ENCODE measurements at places on chromosomes 7 and 10.

GRCh38 chr7:39336442-39336841, 229.8 kb upstream of the YAE1 start:
- DNase-seq: no peak

DNA sequence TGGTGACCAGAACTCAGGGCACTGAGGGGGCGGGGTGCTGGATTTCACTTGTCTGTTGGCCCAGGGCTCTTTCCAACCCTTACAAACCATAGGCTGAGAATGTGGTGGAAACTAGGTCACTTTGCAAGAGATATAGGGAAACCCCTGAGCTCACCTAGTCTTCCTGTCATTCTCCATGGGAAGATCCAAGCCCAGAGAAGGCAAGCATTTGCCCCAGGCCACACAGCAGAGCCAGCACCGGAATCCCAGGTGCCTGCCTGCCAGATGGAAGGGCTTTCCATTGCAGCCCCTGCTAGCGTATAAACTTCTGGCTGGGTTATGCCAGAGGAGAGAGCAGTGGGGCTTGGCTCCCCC, 427 bp downstream of the PYROXD2 start:
- DNase-seq: no peak

- DNase-seq: no peak
Measured at GRCh38 chr7:75689246-75690099, 49.3 kb downstream of the HIP1 start.

GRCh38 chr10:132585732-132586722, 48.4 kb downstream of the INPP5A start:
- DNase-seq: no peak

DNA sequence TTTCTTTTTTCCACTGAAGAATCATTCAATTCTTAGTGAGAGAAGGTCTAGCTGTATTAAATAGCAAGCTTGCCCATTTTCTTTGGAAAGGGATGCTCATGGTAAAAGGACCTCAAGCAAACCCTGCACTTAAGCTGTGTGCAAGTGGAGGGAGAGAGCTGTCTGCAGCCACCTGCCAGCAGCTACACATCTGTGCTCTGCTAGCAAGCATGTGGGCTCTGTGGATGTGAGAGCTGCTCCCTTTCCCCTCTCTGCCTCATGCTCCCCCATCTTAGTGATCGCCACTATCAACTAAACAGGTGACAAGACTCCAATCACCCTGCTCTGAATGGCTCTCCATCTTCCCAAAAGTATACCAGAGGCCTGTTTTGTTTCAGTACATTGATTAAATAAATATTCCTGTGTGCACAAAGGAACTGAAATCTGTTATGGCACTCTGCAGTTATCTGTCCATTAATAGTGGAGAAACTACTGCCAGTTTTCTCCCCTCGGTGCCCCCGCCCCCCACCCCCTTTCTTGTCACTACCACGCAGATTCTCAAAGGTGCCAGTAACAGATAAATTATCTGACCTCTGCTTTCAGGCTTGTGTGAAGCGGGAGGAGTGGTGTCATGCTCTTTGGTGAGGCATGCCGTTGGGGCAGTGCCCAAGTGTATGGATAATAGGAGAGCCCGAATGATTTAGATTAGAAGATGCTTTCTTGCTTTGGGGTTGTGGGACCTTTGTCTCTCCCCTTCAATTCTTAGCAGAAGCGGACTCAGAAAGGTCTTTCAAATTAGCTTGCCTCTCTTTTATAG, 26.4 kb downstream of the AUTS2 start:
- DNase-seq: no peak

GRCh38 chr10:43249151-43249961, 17.5 kb downstream of the RASGEF1A start:
- no peak for DNase-seq

DNA sequence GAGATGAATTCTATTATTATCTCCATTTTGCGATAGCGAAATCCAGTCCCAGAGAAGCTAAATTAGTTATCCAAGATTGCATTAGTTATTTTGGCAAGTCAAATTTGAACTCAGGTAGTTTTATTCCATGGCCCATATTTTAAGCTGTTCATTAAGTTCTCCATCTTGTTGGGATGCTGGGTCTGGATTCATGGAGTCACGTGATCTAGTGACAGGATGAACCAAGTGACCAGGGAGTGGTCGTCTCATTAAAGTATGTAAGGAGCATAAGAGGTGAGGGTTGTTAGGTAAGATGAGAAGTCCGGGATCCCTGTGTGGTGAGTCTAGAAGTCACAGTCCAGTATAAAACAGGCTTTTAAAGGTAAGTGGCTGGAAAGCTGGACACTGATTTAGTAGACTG, 740.5 kb downstream of the PCDH15 start:
- DNase-seq: no peak

GRCh38 chr10:3411044-3411443, 238.5 kb upstream of the PITRM1 start:
- no peak for DNase-seq

- DNase-seq: no peak
Measured at GRCh38 chr7:39043531-39043930, 65.8 kb downstream of the POU6F2 start.

DNA sequence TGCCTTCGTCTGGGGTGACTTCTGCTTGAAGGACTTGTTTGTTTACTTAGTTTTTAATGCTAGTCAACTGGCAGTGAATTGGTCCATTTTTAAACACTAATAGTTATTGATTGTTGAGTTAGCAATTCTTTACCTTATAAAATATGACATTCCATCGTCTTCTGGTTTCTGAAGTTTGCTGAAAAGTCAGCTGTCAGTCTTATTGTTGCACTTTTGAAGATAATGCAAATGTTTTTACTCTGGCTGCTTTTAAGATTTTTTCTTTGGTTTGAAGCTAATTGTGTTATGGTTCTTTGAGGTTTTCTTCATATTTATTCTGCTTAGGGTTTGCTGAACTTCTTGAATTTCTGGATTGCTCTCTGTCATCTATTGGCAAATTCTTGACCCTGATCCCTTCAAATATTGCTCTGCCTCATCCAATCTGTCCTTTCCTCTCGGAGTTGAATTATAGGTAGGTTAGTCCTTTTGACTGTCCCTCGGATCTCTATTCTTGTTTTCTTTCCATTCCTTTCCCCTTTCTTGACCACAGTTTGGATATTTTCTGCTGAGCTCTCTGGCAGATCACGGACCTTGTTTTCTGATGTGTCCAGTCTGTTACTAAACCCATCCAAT, 24.2 kb downstream of the MGMT start:
- no peak for DNase-seq

DNA sequence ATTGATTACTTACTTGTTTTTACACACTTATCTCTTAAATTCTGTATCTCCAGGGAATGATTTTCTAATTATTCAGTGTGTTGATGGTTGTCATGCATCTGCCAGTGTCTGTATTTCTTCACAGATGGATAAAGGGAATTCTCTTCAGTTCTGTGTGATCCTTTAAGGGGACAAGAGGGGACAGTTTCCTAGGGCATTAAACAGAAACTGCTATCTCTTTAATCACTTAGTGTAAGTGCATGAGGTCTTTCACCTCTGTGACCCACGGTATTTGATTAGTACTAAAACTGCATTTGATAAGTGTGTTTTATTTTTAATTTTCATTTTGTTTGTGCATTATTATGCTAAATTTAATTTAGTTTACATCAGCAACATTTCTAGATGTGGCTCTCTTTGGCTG, 26.6 kb upstream of the SEMA3D start:
- DNase-seq: no peak

DNA sequence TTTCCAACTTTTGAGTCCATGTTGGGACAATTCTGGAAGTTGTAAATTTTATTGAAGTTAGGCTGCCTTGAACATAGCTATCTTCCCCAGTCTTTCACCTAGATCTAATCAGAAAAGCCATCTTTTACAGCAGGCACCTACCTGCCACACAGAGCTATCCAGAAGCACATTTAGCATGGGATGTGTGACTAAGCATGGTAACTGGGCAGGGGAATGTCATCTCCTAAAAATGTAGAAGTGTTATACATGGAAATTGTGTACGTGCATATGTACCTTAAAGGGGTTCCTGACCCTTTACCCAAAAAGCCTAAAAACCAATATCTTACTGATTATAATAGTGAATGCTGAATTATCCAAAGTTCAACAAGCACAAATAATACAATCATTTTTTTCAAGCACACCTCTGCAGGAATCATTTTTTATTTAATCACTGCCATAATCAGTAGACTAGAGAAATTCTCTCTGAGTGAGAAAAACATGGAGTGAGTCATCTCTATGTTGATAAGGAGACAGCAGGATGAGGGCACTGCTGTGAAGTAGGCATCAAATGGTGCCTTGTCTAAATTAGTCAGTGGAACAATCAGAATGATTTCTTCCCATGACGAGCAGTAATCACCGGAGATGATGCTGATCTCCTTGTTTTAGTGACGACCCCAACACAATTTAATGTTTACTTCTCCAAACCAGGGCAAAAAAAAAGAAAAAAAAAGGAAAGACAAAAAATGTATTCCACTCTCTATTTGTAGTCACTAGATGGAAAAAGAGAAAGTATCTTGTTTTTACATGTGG, 75.9 kb downstream of the SORBS1 start:
- DNase-seq: no peak

DNA sequence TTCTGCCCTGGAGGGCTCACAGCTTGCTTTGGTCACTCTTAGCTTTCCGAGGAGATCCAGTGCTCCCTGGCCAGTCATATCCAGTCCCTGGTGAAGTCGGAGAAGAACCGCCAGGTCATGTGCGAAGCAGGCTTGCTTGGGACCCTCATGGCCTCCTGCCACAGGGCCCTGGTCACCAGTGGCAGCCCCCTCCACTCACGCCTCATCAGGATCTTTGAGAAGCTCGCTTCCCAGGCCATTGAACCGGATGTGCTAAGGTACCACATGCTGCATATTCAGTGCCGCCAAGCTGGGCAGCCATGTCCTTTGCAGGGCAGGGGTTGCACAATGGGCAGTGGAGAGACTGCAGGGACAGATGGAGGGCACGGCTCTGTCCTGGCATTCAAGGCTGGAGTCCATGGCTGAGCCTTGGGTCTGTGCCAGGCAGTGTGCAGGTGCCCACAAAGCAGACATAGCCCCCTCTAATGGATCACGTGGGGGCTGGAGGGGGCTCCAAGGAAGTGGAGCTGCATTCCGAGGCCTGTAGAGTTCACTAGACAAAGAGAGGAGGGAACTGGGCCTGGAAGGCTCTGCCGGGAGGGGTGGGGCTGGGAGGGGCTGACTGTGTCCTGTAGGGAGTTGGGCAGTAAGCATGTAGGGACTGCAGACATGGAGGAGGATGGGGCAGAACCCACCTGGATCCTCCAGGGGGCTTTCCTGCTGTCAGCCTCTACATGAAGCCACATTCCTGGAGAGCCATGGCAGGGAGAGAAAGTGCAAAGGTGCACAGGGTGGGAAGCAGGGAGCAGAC, 89.9 kb downstream of the WDFY4 start:
- no peak for DNase-seq

DNA sequence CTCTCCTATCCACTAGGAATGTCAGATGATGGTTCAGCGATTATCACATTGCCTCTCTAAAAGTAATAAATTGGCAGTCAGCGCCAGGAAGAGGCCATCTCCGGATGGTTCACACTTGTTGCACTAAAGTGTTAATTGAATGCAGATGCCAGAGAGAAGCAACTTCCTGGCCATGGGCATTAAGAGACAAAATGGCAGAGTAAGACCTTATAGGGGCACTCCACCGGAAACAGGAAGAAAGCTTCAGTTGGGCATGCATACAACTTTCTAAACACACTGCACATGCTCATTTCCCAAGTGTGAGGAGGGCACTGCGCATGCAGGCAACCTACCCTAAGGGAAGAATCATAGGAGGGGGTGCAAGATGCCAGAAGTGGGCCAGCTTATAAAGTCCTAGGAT, 71.7 kb upstream of the AUTS2 start:
- no peak for DNase-seq

- DNase-seq: no peak
Measured at GRCh38 chr7:39882148-39882784, 67.8 kb upstream of the CDK13 start.

DNA sequence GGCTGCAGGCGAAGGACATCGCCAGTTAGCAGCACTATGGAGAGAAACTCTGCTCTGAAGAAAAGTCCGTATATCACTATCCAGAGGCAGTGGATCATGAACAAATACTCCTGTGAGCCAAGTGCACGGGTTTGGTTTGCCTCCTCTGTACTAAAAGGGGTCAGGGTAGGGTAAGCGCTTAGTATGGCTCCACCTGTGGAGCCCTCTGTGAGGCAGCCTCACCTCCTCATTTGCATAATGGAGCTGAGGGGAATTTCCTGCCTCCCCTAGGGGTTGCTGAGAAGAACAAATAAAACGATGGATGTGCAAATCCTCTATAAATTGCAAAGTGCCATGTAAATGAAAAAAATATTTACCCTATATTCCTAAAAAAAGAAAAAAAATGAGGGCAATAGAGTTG, 63.4 kb downstream of the GPR26 start:
- DNase-seq: no peak

GRCh38 chr10:110967645-110968044, 48.2 kb downstream of the SHOC2 start:
- DNase-seq: no peak

GRCh38 chr7:44967571-44968446, 11.0 kb downstream of the MYO1G start:
- no peak for DNase-seq

GRCh38 chr7:146355216-146355615, 238.6 kb downstream of the CNTNAP2 start:
- no peak for DNase-seq

DNA sequence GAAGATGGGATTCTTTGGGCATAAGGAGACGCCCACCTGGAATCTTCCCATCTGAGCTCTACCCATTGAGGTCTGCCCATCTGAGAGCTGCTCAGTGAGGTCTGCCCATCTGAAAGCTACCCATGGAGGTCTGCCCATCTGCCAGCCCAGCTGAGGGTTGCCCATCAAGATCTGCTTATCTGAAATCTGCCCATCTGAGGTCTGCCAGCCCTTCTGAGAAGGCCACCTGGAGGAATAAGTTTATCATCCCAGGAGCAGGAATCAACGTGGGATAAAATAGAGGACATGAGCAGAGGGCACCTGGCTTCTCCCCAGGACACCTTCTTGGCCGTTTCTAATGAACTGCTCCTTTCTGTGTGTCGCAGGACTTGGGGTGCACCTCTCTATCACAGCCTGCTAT, 35.3 kb upstream of the PDZD8 start:
- DNase-seq: no peak

DNA sequence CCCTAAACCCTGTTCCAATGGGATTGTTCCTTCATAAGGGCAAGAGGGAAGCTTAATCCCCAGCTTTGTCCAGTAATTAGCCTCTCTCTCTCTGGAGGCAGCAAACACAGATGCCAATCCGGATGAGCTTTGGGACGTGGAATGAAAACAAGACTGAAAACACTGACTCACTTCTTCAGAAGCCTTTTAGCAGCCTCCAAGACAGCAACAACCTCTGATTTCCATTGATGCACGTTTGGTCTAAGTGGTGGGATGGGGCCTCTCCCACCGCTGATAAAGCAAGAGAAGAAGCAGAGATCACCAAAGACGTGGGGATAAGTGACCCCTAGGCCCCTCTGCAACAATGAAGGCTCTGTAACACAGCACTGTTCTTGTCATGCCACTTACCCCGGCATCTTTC, 5.8 kb upstream of the GFRA1 start:
- DNase-seq: no peak

GRCh38 chr10:61067671-61068336, 123.8 kb upstream of the RHOBTB1 start:
- DNase-seq: no peak

GRCh38 chr10:34886906-34887642, 72.0 kb upstream of the PARD3 start:
- no peak for DNase-seq

- no peak for DNase-seq
Measured at GRCh38 chr10:79496896-79497295, 15.4 kb upstream of the EIF5AL1 start.

Data from stimulated activated CD8-positive, alpha-beta memory T cell treated with anti-CD3 and anti-CD28 coated beads, Interleukin-2, amount 100 ng/mL, for 48 hours (primary cell).